ENCODE measurements at places on chromosomes 6 and 20. TPM values are rescaled to one million over a fixed set of nuclear protein-coding genes. Genes with fewer than 3 reads are reported as not detected.

The OR2H1 gene
- not detected for total RNA-seq

The SIM1 gene
- total RNA-seq = 1.6 TPM

The CD109 gene
- total RNA-seq = 19.3 TPM

The FRK gene
- total RNA-seq = 1.6 TPM

The HRH3 gene
- 0.52 TPM for total RNA-seq

The RAET1G gene
- not detected for total RNA-seq

The BMP2 gene
- 2.6 TPM for total RNA-seq

The VSX1 gene
- total RNA-seq = not detected

The LY6G6C gene
- not detected for total RNA-seq

The ROS1 gene
- total RNA-seq = under 0.01 TPM

The SRSF12 gene
- 2.6 TPM for total RNA-seq

The RSPO4 gene
- total RNA-seq = not detected

The PRPH2 gene
- 5.7 TPM for total RNA-seq

The GPR63 gene
- total RNA-seq = 3.1 TPM

The CDH4 gene
- total RNA-seq = 0.52 TPM

The PRDM13 gene
- not detected for total RNA-seq

The RRAGD gene
- total RNA-seq = 65.8 TPM

The PI16 gene
- 19.8 TPM for total RNA-seq

The TMEM170B gene
- 6.3 TPM for total RNA-seq

The MAD2L1BP gene
- total RNA-seq = 25.1 TPM

The FLRT3 gene
- total RNA-seq = 9.4 TPM

The ZNF311 gene
- 1.6 TPM for total RNA-seq

The ZBTB12 gene
- 6.3 TPM for total RNA-seq

The WFDC12 gene
- not detected for total RNA-seq
